B cell (primary cell): ENCODE measurements at places on chromosomes 6 and 20. TPM values are rescaled to one million over a fixed set of nuclear protein-coding genes. Genes with fewer than 3 reads are reported as not detected.

DNA sequence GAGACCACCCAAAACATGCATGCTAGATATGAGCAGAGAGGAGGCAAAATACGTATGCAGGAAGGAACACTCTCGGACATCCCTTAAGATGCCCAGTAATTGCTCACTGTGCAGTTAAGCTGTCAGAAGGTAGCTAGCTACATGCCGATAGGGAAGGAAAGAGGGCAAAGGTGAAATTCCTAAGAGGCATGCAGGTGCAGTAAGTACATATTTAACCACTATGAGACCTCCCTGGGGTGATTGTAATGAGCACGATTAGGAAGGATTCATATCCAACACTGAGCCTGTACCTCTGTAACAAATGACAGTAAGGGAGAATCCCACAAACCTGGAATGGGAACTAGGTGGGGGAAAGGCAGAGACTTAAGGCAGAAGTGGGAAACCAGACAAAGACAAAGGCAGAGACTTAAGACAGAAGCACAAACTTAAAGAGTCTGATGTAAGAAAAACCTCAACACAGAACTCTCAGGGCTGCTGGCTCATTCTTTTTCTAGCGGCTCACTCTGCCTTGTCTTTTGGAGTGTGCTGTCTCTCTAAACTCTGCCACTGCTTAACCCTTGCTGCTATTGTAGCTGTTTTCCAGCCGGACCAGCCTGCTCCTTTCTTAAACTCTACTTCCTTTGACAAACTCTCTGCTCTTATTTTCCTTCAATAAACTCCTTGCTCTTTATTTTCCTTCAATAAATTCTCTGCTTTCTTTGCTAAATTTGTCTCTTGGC lies 148.1 kb downstream of the UBE3D start:
- DNase-seq = no peak
- no peak overlapping the region for H3K27ac ChIP-seq
- no peaks in the 10 kb centered on the region for H3K27me3 ChIP-seq
- no peaks in the 10 kb centered on the region for H3K4me1 ChIP-seq
- no peak overlapping the region for H3K4me3 ChIP-seq

GRCh38 chr6:22008248-22008836 lies 288.5 kb downstream of the PRL start:
- H3K4me3 ChIP-seq = no peak overlapping the region
- no peak for DNase-seq
- H3K27me3 ChIP-seq = no peaks in the 10 kb centered on the region
- no peaks in the 10 kb centered on the region for H3K4me1 ChIP-seq
- no peaks in the 10 kb centered on the region for H3K36me3 ChIP-seq

GRCh38 chr6:116450769-116451740 lies 10.1 kb upstream of the CALHM6 start:
- H3K4me3 ChIP-seq = no peak overlapping the region
- DNase-seq = peak; percentile 69
- H3K36me3 ChIP-seq = no peaks in the 10 kb centered on the region
- H3K27ac ChIP-seq = no peak overlapping the region
- H3K27me3 ChIP-seq = no peaks in the 10 kb centered on the region
- H3K4me1 ChIP-seq = peaks cover 19% of the 10 kb centered on the region

DNA sequence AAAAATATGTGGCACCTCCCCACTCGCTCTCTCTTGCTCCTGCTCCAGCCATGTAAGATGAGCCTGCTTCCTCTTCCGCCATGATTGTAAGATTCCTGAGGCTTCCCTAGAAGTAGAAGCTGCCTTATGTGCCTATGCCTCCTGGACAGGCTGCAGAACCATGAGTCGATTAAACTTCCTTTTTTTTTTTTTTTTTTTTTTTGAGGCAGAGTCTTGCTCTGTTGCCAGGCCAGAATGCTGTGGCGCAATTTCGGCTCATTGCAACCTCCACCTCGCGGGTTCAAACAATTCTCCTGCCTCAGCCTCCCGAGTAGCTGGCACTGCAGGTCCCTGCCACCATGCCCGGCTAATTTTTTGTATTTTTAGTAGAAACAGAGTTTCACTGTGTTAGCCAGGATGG lies 112.5 kb downstream of the FAM217A start:
- H3K36me3 ChIP-seq = no peaks in the 10 kb centered on the region
- H3K27ac ChIP-seq = no peak overlapping the region
- no peak overlapping the region for H3K4me3 ChIP-seq
- no peaks in the 10 kb centered on the region for H3K27me3 ChIP-seq

DNA sequence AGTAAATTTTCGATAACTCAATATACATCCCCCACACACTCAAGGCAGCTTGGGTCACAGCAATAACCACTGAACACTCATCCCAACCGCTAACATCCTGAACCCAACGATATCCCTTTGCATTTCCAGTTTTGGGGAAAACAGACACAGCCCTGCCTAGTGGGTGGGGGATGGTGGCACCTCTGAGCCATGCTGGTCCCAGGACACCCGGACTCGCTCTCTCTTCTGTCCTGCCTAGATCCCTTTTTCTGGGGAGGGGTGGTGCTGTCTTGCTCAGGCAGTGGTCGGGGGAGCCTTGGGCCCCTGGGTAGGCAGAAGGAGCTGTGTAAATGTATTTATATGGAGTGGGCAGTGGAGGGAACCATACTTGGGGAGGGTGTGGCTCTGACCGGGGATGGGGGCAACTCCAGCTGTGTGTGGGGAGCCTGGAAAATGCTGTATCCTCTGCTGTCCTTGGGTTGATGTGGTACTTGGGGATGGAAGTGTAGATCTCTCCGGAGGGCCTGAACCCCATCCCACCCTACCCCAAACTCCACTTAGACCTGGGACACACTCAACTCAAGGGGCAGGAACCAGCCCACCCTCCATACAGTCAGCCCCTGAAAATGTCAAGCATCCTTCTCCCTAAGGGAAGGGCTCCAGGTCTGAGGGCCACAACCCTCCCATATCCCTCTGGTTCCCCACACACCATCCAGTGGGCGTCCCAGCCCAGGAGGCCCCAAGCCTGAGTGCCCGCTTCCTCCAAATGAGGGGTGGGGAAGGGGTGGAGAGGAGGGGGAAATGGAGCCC lies 23.7 kb upstream of the SLC22A7 start:
- H3K4me1 ChIP-seq = peaks cover 43% of the 10 kb centered on the region
- no peak overlapping the region for H3K27ac ChIP-seq
- no peak overlapping the region for H3K4me3 ChIP-seq
- peaks cover 28% of the 10 kb centered on the region for H3K27me3 ChIP-seq

DNA sequence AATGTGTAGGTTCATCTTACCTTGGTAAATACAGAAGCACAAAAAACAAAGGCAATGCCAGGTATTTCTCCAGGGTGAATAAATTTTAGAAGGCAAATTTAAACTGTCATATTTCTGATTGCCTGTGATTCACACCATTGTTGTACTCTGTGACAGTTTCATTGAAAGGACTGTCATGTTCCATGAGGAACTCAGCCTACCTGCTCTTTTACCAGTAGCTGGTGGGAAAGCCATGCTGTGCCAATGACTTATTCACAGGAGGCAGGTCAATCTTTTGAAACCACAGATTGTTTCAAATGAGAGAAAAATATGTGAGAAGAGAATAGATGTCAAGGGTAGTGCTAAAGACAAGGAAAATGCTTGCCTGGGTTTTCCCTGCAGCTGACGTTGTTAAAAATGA lies 206.4 kb downstream of the LAMA2 start:
- no peak overlapping the region for H3K4me3 ChIP-seq
- no peak overlapping the region for H3K27ac ChIP-seq
- DNase-seq = no peak
- H3K27me3 ChIP-seq = no peaks in the 10 kb centered on the region
- H3K4me1 ChIP-seq = no peaks in the 10 kb centered on the region
- no peaks in the 10 kb centered on the region for H3K36me3 ChIP-seq

GRCh38 chr6:167444602-167445346 lies 119.9 kb downstream of the TTLL2 start:
- H3K4me1 ChIP-seq = no peaks in the 10 kb centered on the region
- H3K27me3 ChIP-seq = no peaks in the 10 kb centered on the region
- no peaks in the 10 kb centered on the region for H3K36me3 ChIP-seq

- no peak overlapping the region for H3K27ac ChIP-seq
- no peaks in the 10 kb centered on the region for H3K4me1 ChIP-seq
- H3K36me3 ChIP-seq = no peaks in the 10 kb centered on the region
- DNase-seq = no peak
- no peak overlapping the region for H3K4me3 ChIP-seq
- H3K27me3 ChIP-seq = no peaks in the 10 kb centered on the region
Observed at GRCh38 chr6:46882645-46883044, 39.1 kb downstream of the ADGRF5 start.

DNA sequence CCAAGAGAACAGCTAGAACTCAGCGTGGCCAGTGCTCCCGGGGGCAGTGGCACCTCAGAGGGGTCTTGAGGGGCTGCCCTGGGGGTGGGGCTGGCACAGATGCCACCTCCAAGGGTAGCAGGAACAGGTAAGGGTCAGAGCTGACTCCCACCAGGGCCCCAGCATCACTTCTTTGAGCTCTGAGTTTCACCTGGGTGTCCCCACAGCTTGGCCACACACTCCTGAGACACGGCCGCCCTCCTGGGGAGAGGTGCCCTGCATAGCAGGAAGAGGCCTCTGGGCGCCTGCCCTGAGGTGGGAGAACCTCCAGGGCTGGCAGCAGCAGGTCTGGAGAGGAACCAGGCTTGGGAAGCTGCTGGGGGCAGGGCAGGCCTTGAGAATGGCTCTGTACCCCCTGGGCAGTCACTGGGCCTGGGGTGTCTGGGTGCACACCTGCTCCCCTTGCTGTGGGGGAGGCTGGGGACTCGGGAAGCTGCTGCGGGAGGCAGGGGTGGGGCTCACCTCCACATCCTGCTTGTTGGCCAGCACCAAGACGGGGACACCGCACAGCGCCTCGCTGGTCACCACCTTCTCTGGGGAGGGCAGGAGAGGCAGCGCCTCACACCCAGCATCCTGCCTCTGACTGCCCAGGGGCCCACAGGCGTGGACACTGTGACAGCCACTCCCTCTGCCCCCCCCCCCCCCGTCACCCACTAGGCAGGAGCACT lies 5.0 kb downstream of the TNFRSF6B start:
- peak; percentile 12 for DNase-seq
- H3K27ac ChIP-seq = no peak overlapping the region
- H3K27me3 ChIP-seq = peaks cover 3% of the 10 kb centered on the region
- peaks cover 17% of the 10 kb centered on the region for H3K4me1 ChIP-seq
- H3K4me3 ChIP-seq = no peak overlapping the region

GRCh38 chr20:2131366-2131765 lies 29.7 kb downstream of the STK35 start:
- H3K27ac ChIP-seq = no peak overlapping the region
- no peak overlapping the region for H3K4me3 ChIP-seq
- peaks cover 10% of the 10 kb centered on the region for H3K36me3 ChIP-seq
- DNase-seq = no peak
- no peaks in the 10 kb centered on the region for H3K27me3 ChIP-seq
- H3K4me1 ChIP-seq = no peaks in the 10 kb centered on the region

- no peaks in the 10 kb centered on the region for H3K36me3 ChIP-seq
- H3K27ac ChIP-seq = no peak overlapping the region
- no peak for DNase-seq
- peaks cover 7% of the 10 kb centered on the region for H3K4me1 ChIP-seq
- H3K4me3 ChIP-seq = no peak overlapping the region
- H3K27me3 ChIP-seq = no peaks in the 10 kb centered on the region
Observed at GRCh38 chr6:139380611-139381010, 6.2 kb upstream of the CITED2 start.

DNA sequence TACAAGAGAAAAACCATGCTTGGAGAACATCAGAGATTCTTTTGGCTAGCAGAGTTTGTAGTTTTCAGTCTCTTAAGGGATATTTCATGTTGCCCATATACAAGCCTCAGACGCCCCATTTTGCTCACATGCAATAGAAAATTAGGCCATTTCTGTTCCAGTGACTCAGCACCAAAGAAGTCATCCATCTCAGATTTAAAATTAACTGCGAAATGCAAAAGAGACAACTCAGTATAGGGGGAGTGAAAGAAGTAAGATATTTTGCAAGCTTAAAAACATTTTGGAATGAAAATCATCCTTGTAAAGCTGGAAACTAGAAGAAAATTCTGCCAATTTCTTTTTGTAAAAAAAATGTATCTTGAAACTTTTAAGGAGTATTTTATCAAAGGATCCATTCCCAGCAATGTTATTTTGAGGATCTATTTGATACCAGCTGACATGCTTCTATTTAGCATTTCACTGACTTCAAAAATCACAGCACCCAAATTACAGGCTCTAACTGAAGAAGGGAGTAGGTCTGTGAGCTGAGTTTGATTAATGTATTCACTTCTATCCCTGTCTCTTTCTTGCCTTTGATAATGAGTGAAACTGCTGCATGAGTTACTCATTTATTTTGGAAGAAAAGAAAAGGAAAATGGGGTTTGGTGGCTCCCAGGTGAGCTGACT lies 223.7 kb upstream of the SULF2 start:
- no peak overlapping the region for H3K4me3 ChIP-seq
- DNase-seq = no peak
- H3K27me3 ChIP-seq = no peaks in the 10 kb centered on the region

- no peaks in the 10 kb centered on the region for H3K27me3 ChIP-seq
- no peak overlapping the region for H3K27ac ChIP-seq
- no peaks in the 10 kb centered on the region for H3K36me3 ChIP-seq
- H3K4me1 ChIP-seq = no peaks in the 10 kb centered on the region
Observed at GRCh38 chr6:65989676-65990075, 282.6 kb upstream of the EYS start.

GRCh38 chr20:8447262-8448120 lies 315.4 kb downstream of the PLCB1 start:
- H3K36me3 ChIP-seq = no peaks in the 10 kb centered on the region
- no peak overlapping the region for H3K27ac ChIP-seq
- DNase-seq = no peak
- no peaks in the 10 kb centered on the region for H3K27me3 ChIP-seq
- no peak overlapping the region for H3K4me3 ChIP-seq
- no peaks in the 10 kb centered on the region for H3K4me1 ChIP-seq

- no peak overlapping the region for H3K4me3 ChIP-seq
- no peak for DNase-seq
- H3K36me3 ChIP-seq = no peaks in the 10 kb centered on the region
- no peaks in the 10 kb centered on the region for H3K4me1 ChIP-seq
- H3K27ac ChIP-seq = no peak overlapping the region
- no peaks in the 10 kb centered on the region for H3K27me3 ChIP-seq
Observed at GRCh38 chr6:118959903-118960302, 24.9 kb upstream of the MCM9 start.

- H3K36me3 ChIP-seq = no peaks in the 10 kb centered on the region
- H3K4me3 ChIP-seq = no peak overlapping the region
- DNase-seq = no peak
- no peak overlapping the region for H3K27ac ChIP-seq
Observed at GRCh38 chr20:57048027-57048869, 218.2 kb downstream of the BMP7 start.

Gene LY6G5C
- 0.76 and 2.1 TPM in 2 replicates for total RNA-seq

Gene SMLR1
- total RNA-seq = not detected in 2 replicates

Gene UNC5CL
- 4.6 and 4.7 TPM in 2 replicates for total RNA-seq

Gene BLCAP
- total RNA-seq = 187 and 188 TPM in 2 replicates

Gene ANGPT4
- not detected in 2 replicates for total RNA-seq

Gene EGFL8
- 3.9 and 4.5 TPM in 2 replicates for total RNA-seq
